ENCODE measurements at places on chromosomes 13 and 19. TPM values are rescaled to one million over a fixed set of nuclear protein-coding genes. Genes with fewer than 3 reads are reported as not detected.

DNA sequence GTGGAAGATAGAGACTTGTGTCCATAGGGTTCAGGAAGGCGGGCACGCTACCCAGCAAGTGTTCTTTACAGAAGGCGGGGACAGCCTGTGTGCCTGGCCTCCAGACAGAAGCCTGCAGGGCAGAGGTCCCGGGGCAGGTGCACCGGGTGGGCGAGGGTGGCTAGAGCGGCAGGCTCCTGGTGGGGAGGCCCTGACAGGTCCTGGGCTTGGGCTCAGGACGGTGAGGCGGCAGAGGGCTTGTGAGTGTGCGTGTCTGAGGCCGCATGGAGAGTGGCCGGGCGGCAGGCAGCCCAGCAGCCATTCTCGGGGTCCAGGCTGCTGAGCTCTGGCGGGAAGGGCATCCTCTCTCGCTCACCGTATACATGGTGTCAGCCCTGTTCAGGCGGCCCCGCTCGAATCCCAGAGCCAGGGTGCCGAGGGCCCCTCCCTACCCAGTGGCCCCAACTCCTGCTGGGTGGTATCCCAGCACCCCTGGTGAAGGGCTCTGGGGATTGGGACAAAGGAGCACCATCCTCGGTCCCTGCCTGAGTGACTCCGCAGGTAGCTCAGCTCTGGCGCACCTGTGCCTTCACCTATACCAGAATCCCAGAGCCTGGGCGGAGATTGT, 3.0 kb upstream of the AMH start:
- no peak for DNase-seq

DNA sequence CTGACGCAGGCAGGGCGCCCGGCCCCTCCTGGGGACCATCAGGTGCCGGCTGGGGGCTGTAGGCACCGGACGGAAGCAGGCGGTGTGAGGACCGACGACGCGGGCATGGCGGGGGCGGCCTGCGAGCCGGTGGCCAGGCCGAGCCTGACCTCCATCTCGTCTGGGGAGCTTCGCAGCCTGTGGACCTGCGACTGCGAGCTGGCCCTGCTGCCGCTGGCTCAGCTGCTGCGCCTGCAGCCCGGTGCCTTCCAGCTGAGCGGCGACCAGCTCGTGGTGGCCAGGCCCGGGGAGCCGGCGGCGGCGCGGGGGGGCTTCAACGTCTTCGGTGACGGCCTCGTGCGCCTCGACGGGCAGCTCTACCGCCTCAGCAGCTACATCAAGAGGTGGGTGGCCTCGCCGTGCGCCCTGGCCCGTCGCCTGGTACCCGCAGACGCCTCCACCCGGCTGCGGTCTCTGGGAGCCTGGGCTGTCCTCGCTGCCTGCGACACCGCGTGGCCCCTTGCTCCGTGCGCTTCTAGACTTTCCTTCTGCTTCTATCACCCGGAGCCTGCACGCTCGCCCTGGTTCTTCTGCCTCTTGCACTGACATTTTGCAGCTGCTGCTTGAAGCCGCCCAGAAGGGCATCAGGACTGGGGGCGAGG, 460 bp downstream of the MEDAG start:
- peak; percentile 20 for DNase-seq

The ATP4A gene
- total RNA-seq, result not detected

GRCh38 chr13:34750078-34750931, 191.8 kb upstream of the NBEA start:
- DNase-seq, result peak; percentile 8

DNA sequence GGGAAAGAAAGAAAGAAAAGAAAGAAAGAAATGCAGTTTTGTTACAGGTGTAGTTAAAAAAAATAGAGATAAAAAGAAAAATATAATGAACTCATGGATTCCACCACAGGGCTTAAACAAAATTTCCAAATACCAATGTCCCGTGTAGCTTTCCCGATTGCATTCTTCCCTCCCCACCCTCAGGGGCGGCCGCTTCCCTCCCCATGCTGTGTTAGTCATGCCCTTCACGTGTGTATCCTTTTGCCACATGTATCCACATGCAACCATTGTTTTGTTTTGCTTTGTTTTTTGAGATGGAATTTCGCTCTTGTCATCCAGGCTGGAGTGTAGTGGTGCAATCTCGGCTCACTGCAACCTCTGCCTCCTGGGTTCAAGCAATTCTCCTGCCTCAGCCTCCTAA, 3.6 kb upstream of the KMT5C start:
- DNase-seq, result no peak

The ZNF667 gene
- 7.7 TPM for total RNA-seq

The ZNF615 gene
- 8.5 TPM for total RNA-seq

The CEACAM18 gene
- not detected for total RNA-seq

The NKPD1 gene
- 0.24 TPM for total RNA-seq

The WDR88 gene
- total RNA-seq, result not detected

DNA sequence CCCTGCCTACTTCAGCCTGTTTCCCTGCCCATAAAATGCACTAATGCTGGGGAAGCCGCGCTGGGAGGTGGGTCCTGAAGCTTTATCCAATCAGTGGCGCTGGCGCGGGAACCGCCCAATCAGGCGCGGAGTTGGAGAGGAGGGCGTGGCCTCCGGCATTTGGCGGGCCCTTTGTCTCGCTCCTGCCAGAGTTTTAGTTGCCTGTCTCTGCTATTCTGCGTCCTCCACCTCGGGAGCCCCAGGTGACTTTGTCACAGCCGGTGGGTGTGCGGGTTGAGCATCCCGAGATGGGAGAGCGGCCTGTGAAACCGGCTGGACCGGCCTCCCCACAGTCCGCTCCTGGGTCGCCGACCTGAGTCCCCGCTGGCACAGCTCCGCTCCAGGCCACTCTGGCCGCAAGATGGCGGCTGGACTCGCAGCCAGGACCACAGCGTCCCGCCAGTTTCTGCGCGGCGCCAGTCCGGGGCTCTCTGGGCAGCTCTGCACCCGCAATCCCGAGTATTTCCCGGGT, 30.7 kb upstream of the ZNF429 start:
- peak; percentile 85 for DNase-seq

GRCh38 chr13:24168392-24168750, 7.9 kb downstream of the SPATA13 start:
- DNase-seq, result peak; percentile 31

GRCh38 chr13:30745906-30746686, 10.8 kb downstream of the ALOX5AP start:
- no peak for DNase-seq

- DNase-seq, result no peak
Measured at GRCh38 chr19:28531979-28532378, 681.0 kb downstream of the UQCRFS1 start.

- no peak for DNase-seq
Measured at GRCh38 chr19:38064661-38065425, 157.8 kb downstream of the SIPA1L3 start.

DNA sequence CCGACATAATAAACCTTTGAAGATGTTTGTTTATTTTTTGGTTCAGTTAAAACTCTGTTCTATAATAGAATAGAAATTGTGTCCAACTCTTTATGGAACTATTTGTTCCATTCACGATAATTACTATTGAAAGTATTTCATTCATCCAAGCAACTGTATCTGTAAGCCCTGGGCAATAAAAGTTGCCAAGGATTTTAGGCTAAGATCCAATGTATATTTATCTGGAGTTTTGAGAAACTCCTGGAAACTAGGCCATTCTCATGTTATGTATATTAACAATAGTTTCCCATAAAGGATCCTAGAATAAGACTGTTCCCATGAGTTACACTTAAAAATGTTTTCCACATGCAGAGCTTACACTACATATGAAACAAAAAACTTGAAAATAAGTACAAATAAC, 261.6 kb downstream of the SLITRK6 start:
- no peak for DNase-seq

The C19orf47 gene
- 28.1 TPM for total RNA-seq

DNA sequence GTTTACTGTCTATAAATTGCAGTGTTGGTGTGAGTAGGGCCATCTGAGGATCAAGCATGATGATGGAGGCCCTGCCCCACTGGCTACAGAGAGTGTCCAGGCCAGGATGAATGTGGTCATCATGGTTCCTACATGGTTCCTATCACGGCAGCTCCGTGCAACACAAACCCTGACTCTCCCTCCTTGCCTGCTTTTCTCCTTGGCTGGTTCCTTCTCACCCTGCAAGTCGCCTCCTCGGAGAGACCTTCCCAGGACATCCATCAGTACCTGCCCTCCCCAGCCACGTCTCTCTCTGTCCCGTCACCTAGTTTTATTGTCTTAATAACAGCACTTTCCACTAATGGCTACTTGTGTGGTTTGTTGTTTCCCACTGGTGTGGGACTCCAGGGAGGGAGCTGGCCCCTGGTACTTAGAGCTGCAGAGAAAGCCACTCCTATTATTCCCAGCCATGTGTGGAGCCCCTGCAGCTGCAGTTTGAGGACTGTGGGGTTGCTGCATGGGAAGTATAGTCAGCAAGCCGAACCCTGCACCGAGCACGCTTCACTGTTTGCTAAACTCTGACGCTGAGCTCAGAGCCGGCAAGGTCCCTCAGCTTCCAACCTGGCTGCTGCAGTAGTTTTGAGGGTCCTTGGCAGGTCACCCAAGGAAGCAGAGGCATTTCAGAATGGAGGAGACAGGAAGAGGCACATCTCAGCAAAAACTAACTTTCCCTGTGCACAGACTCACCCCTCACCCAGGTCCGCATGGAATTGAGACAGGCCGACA, 146.4 kb upstream of the VSTM2B start:
- DNase-seq, result no peak

The ICAM4 gene
- total RNA-seq, result 0.25 TPM

GRCh38 chr13:113559061-113559460, 25.5 kb upstream of the TFDP1 start:
- no peak for DNase-seq

GRCh38 chr13:111344471-111345191, 24.2 kb downstream of the TEX29 start:
- DNase-seq, result no peak

Measured in activated naive CD8-positive, alpha-beta T cell treated with anti-CD3 and anti-CD28 coated beads for 36 hours (primary cell).